ENCODE measurements at places on chromosomes 16 and 17. TPM values are rescaled to one million over a fixed set of nuclear protein-coding genes. Genes with fewer than 3 reads are reported as not detected.

The P2RX1 gene
- 0.25 TPM for total RNA-seq

The CRHR1 gene
- total RNA-seq, result 0.76 TPM

The KCNAB3 gene
- 1.9 TPM for total RNA-seq

The SLC13A5 gene
- not detected for total RNA-seq

The OR2C1 gene
- total RNA-seq, result not detected

The FBXL16 gene
- 17.5 TPM for total RNA-seq

The SMURF2 gene
- total RNA-seq, result 19.4 TPM

The CD300E gene
- not detected for total RNA-seq

The OTOA gene
- 0.40 TPM for total RNA-seq

The GLP2R gene
- total RNA-seq, result not detected

The ACSM2A gene
- not detected for total RNA-seq
